Stimulated activated CD8-positive, alpha-beta memory T cell treated with anti-CD3 and anti-CD28 coated beads, Interleukin-12 subunit alpha, Interleukin-12 subunit beta, amount 100 ng/mL, for 4 hours (primary cell): ENCODE measurements at places on chromosomes 16 and 17.

DNA sequence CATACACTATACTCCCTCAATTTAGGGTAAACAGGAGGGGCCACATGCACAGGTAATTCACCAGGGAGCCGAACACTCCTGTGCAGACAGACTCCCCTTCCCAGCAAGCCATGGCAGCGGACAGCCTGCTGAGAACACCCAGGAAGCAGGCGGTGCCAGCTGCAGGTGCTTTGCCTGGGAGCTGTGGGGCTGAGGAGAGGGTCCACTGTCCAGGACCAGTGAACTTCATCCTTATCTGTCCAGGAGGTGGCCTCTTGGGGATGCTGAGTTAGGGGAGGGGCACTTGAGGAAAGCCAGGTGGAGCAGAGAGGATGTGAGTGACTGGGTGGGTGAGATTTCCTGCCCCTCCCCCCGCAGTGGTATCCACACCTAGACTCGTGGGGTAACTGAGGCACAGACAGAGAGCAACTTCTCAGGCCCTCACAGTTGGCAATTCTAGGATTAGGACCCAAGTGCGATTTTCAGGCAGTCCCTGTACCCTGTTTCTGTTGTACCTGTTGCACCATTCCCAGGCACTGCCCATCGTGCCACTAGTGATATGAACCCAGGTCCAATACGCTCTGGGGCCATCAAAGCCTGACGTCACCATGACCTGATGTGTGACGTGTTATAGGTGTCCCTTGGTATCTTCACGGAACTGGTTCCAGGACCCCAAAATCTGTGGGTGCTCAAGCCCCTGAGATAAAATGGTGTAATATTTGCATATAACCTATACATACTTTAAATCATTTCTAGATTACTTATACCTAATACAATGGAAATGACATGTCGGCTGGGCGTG lies 1.2 kb downstream of the GRN start:
- DNase-seq, result no peak

DNA sequence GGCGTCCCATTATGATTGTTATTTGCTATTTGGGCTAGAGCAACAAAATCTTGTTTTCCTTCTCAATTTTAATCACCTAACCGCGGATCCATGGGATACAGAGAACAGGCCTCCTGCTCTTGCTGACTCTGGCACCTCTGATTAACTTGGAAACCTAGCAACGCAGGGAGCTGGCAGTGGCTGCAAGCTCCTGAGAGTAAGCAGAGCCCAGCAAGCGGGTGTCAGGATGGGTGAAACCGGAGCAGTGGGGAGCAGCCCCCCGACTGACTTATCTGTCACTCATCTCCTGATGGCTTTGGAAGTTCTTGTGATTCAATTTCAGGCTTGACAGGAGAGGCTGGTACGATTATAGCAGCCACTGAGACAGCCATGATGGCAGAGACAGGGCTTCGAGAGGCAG lies 45.5 kb upstream of the CDC42EP4 start:
- no peak for DNase-seq

DNA sequence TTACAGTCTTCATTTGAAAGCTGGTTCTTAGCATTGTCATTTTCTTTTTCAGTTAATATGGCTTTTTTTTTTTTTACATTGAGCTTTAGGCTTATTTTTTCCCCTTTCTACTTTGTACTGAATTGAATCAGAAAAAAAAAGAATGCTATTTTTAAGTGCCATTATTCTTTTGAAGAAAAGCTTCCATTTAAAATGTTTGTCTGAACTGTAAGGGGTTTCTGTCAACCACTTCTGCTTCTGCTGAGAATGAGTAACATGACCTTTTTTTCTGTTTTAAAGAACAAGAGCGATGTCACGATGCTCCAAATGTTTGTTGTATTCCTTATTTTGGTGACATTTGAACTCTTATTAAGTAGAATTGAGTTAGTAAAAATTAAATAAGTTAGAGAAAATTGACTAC lies 50.0 kb downstream of the MRTFB start:
- DNase-seq, result no peak

- DNase-seq, result peak; percentile 4
Observed at GRCh38 chr16:74700116-74700437, 585 bp downstream of the MLKL start.

GRCh38 chr17:35057332-35057915 lies 6.1 kb downstream of the RFFL start:
- no peak for DNase-seq

DNA sequence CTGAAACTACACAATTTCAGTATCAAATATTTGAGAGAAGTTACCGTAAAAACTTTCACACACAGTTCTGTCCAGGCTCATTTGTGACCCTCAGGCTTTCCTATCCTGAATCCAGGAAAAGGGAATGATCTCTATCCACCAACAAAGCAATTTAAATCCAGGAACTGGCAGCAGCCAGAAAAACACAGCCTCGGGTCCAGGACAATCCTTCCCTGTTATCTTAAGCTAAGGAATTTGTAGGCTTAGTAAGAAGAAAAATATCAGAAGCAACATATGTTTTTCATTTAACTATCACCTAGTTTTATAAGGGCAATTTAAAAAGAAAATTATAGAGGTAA lies 47.1 kb downstream of the TEX2 start:
- DNase-seq, result no peak

DNA sequence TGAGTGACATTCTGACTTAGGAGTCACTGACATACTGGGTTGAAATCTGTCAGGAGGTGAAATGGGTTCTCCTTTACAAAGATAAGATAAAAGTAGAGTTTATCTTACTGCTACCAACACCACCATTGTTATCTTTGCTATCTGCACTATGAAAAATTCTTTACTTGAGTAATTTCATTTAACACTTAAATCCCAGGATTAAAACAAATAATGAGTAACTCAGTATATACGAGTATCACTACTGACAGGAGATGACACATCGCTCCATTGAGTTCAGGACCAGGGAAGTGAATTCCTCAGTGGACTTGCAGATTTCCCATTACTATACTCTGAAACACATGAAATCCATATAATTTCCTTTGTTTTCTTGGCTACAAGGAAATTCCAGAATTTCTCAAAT lies 242.1 kb upstream of the NLRP1 start:
- DNase-seq, result no peak

GRCh38 chr16:27318392-27319256 lies 4.8 kb downstream of the IL4R start:
- peak; percentile 37 for DNase-seq

- DNase-seq, result no peak
Observed at GRCh38 chr16:67463059-67463458, 17.9 kb downstream of the ATP6V0D1 start.

GRCh38 chr16:79964104-79964503 lies 363.6 kb upstream of the MAF start:
- no peak for DNase-seq

GRCh38 chr17:66655861-66656260 lies 179.1 kb upstream of the CACNG5 start:
- peak; percentile 26 for DNase-seq

- no peak for DNase-seq
Observed at GRCh38 chr17:43719578-43719977, 39.0 kb downstream of the SOST start.

DNA sequence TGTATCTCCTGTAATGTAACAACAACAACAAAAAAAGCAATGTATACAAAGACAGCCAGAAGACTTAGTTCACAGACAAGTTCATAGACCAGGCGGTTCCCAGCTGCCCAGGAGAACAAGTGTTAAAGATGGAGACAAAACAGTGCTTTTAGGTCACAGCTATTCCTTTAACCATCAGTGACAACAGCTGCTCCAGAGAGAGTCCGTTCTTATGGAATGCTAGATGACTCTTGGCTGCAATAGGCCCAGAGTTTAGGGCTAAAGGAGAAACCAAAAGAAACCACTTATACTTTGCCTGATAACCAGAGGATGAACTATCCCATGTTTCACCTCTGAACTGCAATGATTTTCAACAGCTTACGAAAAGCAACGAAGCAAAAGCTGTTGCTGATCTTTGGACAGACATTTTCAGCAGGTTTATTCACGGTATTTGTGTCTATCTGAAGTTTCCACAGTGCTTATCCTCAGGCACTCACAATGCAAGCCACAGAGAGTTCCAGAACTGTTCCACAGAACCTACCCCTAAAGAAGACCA lies 6.0 kb downstream of the ZCCHC14 start:
- DNase-seq, result no peak

- no peak for DNase-seq
Observed at GRCh38 chr16:2054543-2055245, 6.9 kb downstream of the TSC2 start.

GRCh38 chr16:84177741-84178073 lies 9.2 kb downstream of the TAF1C start:
- no peak for DNase-seq

DNA sequence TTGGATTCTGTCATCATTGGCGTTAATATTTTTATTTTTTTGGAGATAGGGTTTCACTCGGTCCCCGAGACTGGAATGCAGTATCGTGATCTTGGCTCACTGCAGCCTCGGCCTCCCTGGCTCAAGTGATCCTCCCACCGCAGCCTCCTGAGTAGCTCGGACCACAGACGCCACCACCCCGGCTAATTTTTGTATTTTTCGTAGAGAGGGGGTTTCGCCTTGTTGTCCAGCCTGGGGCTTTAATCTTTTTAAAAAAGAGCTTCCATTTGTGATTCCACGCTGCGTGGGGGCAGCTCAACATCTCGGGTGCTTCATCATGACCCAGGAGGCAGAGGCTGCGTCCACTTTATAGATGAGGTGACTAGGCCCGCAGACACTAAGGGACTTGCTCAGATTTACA lies 1.5 kb downstream of the BANP start:
- DNase-seq, result no peak

GRCh38 chr17:35245196-35245486 lies 2.3 kb downstream of the SLFN5 start:
- DNase-seq, result no peak

DNA sequence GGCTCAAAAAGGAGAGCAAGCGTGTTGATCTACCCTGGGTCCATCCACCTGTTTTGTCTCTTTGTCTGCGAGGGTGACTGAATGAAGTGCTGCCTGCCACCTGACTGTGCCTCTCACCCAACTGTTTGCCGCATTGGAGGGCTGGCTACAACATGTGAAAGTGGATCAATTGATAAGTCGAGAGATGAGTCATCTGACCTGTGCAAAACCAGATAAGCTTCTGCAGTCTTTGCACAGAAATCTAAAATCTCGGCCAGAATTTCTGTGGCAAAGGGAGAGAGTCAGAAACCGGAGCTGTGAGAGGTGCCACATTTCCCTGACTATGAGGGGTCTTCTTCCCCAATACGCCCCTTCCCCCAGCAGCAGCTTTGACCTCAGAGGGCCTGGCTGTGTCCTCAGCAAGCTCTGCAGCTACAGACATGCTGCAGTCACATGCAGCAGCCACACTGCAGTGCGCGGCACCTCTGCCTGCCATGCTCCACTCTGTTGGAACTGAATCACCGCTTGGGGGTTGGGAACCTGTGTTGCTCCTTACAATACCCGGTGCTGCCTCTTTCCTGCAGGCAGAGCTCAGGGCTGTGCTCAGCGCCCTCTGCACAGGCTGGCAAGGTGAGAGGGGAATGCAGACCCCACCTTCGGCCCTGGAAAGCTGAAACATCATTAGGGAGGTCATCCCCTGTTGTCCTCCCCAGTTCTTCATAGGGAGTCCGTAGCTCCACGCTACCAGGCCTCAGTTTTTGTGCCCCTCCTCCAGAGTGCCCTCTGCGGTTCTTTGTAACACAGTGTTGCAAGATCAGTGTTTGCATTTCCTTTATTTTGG lies 16.2 kb upstream of the HAS3 start:
- DNase-seq, result no peak

GRCh38 chr16:69378760-69379159 lies 7.0 kb downstream of the TERF2 start:
- DNase-seq, result no peak

- DNase-seq, result no peak
Observed at GRCh38 chr16:70725024-70725911, 39.4 kb upstream of the MTSS2 start.

DNA sequence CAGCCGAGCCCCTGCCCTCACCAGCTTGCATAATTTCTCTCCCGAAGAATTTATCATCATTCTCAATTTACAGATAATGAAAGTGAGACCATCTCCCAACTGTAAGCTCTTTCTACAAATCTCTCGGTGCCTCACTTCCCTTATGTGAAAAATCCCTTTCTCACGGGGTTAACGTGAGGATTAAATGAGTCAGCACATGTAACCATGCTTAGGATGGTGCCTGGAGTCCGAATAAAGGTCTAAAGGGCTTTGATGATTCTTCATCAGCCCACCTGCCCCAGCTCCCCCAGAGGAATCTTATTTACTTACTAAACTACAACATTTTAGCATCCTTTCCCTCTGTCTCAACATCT lies 24.8 kb upstream of the PIK3R6 start:
- no peak for DNase-seq

DNA sequence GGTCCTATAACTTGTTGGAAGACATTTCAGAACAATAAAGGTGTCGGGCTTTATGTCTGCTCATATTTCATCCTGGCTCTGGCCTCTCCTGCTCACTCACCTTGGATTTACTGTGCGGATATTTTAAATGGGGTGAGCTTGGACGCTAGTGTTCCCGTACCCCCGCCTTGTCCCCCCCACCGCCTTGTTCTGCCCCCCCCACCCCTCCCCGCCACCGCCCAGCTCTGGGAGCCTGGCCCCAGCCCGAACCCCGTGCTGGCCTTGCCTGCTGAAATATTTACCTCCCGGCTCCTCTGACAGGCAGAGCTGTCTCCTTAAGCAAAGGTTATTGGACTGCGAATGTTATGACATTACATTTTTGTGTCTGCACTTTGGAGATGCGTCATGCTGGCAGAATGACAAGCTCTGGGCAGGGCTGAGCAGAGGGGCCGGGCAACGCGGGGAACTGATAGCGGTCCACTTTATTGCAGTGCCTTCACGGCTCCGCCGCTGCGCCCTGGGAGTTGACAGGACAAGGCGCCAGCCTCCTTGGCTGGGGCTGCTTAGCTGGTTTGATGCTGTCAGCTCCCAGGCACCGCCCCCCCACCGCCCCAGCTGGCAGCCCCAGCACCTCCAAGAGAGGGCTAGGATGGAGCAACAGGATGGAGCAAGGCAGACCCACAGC lies 222.5 kb upstream of the GSE1 start:
- no peak for DNase-seq

DNA sequence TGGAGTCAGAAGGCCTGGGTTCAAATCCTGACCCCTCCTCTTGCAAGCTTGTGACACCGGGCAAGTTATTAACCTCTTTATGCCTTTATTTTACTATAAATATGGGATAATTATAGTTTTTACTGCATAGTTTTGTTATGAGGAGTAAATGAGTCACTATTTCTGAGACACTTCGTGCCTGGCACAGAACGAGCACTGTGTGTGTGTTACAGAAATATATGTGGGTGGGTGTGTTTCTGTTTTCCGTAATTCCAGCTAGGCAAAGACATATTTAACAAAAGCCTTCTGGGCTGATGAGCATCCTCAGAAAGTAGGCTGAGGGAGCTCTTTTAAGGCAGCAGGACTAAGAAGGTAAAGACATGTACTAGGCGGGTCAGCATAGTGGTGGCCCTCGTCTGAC lies 417.9 kb downstream of the MAF start:
- DNase-seq, result no peak
